Ecto neural progenitor cell (in vitro differentiated cells): ENCODE measurements at places on chromosomes 1 and 21.

- no peak for DNase-seq
Observed at GRCh38 chr1:5837976-5838653, 154.1 kb downstream of the NPHP4 start.

- peak; percentile 31 for DNase-seq
Observed at GRCh38 chr1:187027253-187027652, 198.5 kb downstream of the PLA2G4A start.

- no peak for DNase-seq
Observed at GRCh38 chr1:169049258-169049938, 57.1 kb upstream of the ATP1B1 start.

GRCh38 chr1:175126347-175126746, 58.7 kb downstream of the TNN start:
- no peak for DNase-seq

DNA sequence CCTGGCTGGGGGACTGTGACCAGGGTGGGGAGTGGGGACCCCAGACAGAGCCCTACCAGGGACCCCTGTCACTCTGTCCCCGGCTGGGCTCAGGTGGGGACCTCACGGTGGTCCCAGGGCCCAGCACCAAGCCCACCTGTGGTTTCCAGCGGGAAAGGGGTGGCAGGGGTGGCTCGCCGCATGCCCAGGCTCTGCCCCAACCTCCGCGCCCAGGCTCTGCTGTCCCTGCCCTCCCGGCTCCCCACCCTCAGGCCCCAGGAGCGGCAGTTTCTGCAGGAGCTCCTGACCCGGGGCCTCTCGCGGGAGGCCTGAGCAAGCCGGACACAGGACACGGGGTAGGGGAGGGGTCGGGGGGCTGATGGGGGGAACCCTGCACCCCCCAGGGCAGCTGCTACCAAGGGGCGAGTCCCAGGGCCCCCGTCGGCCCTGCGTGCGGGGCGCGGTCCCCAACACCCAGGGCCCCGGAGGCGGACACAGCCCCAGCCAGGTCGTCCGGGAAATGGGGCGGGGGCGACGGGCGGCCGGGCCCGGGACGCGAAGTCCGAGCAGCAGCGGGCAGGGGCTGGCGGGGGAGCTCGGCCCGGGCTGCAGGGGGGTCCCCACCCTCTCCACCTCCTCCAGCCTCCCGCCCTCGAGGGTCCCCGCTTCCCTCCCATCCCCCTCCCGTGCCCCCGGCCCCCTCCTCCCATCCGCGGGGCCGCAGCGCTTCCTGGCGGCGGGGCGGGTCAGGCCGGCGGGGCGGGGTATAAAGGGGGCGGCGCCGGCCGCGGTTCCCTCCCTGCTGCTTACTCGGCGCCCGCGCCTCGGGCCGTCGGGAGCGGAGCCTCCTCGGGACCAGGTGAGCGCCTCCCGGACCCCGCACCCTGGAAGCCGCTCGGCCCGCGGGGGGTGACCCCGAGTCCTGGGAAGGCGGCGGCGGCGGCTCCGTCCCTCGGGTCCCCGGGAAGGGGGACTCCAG, at the start of gene COL6A2:
COL6A2 (plus strand) TSS at position 777 of the 958 bp plus-strand sequence.
- DNase-seq, result peak; percentile 82

- DNase-seq, result no peak
Observed at GRCh38 chr1:203217139-203217655, 12.3 kb downstream of the CHIT1 start.

DNA sequence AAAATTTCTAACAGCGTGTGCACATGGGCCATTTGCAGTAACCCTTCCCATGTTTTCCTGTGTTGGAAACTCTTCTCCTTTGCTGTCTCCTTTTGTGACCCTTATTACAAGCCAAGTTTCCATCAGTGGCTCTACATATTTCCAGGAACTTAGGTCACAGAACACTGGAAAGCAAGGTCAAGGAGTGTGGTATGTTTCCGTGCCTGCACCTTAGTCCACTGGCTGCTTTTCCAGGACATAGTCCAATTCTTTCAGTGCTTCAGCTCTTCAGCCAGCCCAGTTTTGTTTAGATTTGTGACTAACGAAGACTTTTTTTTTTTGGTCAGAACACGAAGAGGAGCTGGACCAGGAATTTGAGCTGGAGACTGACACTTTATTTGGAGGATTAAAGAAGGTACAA, 33.8 kb downstream of the HHAT start:
- no peak for DNase-seq

GRCh38 chr1:31447210-31447609, 34.2 kb downstream of the SERINC2 start:
- no peak for DNase-seq

DNA sequence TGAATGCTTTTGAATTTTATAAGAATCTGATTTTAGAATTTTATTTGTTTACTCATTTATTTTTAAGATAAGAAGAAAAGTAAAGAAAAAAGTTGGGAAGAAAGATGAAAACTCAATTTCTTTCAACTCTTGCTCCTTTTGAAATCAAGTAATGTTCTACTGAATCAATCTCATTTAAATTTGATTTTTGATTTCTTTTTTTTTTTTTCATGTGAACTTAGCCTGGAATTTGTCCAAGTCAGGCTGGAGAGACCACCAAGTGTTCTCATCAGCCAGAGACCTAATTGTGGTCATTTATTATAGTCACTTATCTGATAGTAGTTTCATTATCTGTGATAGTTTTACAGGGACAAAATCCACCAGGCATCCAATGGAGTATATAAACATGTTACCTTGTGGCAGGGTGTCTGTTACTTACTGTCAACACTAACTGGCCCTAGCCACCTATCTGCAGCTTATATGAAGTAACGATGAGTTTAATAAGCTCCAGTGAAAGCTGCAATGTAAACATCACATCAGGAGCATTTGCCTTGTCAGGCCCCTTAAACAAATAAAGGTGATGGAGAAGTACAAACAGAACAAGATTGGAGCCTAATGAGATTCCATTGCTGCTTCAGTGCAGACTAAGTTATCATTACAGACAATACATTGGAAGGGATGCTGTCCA, 39.2 kb downstream of the HLX start:
- no peak for DNase-seq

GRCh38 chr1:93528412-93528811, 80.5 kb downstream of the FNBP1L start:
- DNase-seq, result no peak

- no peak for DNase-seq
Observed at GRCh38 chr1:48627486-48627885, 149.2 kb downstream of the BEND5 start.

- no peak for DNase-seq
Observed at GRCh38 chr1:95084317-95085176, 11.8 kb upstream of the ALG14 start.

DNA sequence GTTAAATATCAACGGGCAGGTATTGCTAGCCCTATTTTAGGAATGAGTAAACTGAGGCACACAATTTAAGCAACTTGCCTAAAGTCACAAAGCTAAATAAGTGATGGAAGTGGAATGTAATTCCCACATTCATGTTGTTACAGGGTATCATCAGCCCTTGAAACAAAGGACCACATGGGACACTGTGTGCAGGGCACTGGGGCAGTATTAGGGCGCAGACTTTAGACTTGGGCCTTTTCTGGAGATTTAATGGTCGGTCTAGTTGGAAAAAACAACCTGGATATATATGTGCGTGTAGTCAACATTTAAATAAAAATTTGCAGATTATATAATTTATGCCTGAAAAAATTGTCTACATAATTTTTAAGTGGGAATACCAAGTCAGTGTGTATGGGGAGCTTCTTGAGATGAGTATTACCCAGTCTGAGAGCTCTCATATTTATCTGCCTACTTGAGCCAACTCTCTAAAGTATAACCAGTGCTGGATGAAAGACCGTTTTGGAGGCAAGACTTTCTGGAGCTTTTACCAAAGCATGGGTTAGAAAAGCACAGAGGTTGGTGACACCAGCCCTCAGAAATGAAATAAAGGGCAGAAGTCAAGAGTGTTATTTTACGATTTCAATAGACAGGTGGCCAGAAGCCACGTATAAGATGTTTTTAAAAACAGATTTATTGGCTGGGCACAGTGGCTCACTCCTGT, 1.6 kb downstream of the KDM1A start:
- no peak for DNase-seq

- DNase-seq, result no peak
Observed at GRCh38 chr1:91925644-91926435, 23.4 kb upstream of the BRDT start.

GRCh38 chr1:223712194-223712849, at the start of gene CAPN2:
Gene CAPN2 (plus strand): TSS chr1:223712539. CDS start chr1:223712641, 102 bp downstream.
- peak; percentile 84 for DNase-seq

DNA sequence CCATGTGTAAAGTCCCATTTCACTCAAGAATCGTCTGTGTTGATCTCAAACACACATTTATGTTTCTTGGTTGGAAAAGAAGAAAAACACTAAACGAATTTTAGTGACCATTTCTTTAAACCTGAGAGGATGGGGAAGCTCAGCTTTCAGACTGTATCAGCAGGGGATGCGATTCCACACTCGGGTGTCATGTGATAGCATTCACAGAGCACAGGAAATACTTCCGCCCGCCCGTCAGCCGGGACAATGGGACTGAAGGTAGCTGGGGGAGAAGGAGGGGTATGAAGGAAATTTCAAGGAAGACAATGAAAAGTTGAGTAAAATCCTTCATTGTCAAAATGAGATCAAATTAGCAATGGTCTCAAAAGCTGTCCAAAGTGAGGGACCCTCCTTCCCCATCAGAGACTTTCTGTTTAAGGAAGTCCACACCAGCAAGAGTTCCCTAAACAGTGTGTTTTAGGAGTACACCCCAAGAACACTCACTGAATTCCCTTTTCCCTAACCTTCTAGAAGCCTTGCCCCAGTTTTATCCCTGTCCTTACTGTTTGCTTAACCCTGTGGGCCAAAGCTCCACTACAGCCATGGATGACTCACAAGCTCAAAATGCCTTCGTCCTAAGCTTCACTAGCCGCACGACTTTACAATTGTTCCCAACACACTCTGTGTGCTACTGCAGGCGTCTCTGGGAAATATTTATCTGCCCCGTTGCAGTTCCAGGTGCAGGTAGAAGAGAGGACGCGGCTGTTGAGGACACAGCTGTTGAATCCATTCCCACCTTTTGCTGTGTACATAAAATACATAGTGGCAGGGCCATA, 51.4 kb upstream of the SIM2 start:
- DNase-seq, result no peak

DNA sequence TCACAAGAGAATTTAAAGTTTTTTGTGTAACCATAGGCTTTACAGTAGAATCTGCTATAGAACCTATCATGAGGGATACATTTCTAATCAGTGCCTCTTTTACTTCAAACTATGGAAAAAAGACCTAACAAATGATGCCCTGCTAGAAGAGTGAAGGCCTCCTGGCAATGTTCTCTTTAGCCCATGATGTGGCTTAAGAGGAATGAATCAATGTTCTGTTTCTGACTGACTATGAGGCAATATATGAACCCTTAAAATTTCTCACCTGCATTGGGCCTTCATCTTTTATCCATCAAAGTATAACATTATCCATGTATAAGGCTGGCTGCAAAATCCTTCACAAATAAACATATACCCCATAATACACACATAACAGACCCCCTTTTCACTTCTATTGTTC, 65.7 kb upstream of the IL12RB2 start:
- DNase-seq, result no peak

GRCh38 chr1:23736437-23737134, 6.7 kb upstream of the ELOA start:
- no peak for DNase-seq

- no peak for DNase-seq
Observed at GRCh38 chr1:31718327-31718897, 14.6 kb upstream of the COL16A1 start.

DNA sequence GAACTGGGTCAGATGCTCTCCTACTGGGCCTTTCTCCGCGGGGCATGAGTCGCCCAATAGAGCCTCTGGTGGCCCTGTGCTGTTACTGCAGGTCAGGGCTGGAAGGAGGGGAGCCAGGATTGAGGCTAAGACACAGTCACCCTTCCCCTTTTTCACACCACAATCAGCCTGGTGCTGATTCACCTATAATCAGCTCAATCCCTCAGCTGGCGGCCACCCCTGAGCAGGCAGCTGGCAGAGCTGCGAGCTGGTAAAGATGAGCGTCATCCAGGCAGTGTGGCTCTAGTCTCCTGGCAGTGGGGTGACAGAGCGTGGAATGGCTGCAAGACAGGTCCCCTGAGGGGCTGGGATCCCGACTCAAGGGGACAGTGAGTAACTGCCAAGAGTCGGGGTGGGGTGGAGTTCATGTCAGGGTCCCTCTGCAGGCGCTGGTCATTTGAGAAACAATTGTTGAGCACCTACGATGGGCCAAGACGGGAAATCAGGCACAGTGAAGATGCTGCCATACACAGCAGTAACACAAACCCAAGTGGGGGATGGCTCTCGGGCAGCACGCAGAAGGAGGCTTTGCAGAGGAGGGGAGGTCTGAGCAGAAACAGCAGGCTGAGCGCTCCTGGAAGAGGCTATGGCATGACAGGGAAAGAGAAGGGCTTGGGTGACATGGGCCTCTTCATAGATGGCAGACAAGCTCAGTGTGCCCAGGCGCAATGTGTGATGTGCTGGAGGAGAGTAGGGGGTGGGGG, 21.8 kb downstream of the ATF3 start:
- peak; percentile 76 for DNase-seq

DNA sequence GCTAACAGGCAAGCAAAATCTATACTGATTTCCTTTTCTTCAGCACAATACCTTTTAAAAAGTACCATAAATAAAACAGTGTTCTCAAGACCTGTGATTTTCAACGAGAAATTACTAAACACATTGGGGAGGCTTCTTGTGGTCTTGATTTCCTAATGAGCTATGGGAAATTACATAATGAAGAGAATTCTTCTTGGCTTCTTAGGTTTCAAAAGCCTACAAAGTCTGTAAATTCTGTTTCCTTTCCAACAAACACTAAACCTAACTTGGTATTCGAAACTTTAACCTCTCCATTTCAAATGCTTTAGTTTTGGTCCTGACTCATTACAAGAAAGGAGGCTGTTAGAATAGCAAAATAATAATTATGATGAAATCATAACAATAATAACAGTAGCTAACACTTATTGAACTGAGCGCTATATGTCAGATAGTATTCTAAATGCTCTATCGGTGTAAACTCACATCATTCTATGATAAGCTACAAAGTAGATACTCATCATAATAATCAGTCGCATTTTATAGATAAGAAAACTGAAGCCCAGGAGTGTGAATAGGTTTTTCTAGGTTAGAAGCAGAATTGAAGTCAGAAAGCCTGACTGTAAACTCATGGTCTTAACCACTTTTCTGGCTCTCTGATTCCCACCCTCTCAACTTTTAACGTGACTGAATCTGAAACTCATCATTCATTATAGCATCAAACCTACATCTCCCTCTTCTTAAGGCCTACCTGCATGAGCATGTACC, 486.7 kb downstream of the SMYD3 start:
- DNase-seq, result no peak

DNA sequence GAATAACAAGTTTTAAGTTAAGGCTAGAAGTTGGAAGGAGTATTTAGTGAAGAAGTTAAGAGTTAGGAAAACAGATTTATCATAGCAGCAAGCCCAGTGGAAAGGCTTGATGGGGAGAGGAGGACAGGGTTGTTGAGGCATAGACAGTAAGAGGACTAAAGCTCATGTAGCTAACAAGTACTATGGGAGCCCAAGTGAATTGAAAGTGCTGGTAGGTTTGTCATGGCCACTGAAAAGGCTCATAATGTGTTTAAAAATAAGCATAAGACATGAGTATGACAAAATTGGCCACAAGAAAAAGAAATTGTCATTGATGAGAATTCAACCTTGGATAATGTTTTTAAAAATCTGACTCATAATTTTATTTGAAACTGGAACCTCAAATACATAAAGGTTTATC, 49.2 kb upstream of the CRB1 start:
- no peak for DNase-seq

GRCh38 chr1:11501491-11501897, 22.5 kb downstream of the DISP3 start:
- DNase-seq, result no peak

- DNase-seq, result peak; percentile 70
Observed at GRCh38 chr1:13517193-13517812, 3.5 kb upstream of the LRRC38 start.

GRCh38 chr21:35953597-35953996, 106.7 kb downstream of the SETD4 start:
- no peak for DNase-seq
